Endothelial cell of umbilical vein (primary cell): ENCODE measurements at places on chromosomes 5 and 9. TPM values are rescaled to one million over a fixed set of nuclear protein-coding genes. Genes with fewer than 3 reads are reported as not detected.

GRCh38 chr5:177225798-177226197 lies 77.7 kb downstream of the RAB24 start:
- DNase-seq: no peak

DNA sequence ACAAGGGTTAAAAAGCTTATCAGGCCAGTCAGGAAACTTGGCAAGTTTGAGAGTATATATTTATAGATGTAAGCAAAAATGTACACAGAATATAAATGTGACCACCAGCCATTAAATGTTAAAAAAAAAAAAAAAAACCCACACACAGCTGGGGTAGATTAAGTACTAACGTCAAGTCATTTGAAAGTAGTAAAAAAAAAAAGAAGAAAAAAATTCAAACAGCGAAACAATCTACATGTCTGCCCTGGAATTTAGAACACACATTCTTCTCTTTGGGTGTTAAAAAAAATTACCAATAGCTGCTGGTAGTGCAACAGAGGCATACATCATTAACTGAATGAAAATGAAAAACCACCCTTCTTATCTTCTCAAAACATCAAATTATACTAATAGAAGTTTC lies 269.7 kb downstream of the MLLT3 start:
- no peak for DNase-seq

DNA sequence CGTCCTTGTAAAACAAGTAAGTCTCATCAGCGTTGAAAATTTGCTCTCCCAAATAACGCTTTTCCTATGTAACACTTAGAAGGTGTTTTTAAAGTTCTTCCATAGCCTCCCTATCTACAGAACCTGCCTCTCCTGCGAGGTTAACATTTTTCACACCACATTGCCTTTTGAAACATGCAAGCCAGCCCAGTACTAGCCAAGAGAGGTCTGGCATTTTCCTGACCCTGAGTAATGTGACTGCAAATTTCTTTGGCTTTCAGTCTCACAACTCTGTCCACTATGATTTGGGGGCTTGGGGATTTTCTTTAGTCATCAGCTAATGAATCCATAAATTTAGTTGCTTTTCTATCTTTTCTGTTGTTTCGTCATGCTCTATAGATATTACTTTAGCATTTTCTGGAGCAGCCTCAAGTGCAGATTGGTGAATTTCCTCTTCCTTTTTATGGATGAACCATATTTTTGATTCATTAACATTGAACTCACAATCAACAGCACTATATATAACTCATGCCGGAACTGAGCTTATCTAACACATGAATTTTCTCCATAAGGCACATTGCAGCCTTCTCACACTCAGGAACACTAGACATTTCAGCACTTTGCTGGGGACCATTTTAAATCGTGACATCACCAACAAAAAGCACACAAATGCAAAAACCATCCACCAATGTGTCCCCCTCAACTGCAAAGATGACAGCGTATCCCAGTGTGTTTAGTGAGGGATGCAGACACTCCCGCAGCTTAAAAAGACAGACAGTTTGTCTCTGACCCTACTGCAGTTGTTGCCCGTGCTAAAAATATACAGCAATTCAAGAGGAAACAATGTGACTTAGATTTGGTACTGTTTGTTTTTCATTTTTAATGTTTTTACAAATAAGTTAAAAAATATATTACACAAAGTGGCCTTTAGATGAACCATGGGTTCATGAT lies 77.2 kb upstream of the SPATA31C2 start:
- DNase-seq: no peak

- no peak for DNase-seq
These were observed 83.3 kb downstream of the MLLT3 start for GRCh38 chr9:20538956-20539355.

DNA sequence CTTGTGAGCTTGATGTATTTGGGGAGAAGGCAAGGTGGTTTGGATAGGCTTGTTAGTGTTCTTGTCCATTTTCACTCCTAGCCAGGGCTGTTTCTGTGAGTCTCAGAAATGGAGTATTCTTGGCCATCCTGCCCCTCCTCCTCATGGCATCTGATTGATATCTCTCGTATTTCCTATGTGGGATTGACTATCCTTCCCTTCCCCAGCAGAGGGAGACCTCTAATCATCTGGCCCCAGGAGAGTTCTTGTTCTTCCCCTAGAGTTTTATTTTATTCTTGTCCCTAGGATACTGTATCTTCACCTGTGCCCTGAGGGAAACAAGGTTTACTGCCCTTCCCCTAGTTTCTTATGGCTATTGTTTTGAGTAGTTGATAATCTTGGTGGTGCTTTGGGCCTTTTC lies 114.4 kb downstream of the VPS13A start:
- DNase-seq: peak; percentile 43

- no peak for DNase-seq
These were observed 96.6 kb downstream of the ISL1 start for GRCh38 chr5:51479840-51480239.

DNA sequence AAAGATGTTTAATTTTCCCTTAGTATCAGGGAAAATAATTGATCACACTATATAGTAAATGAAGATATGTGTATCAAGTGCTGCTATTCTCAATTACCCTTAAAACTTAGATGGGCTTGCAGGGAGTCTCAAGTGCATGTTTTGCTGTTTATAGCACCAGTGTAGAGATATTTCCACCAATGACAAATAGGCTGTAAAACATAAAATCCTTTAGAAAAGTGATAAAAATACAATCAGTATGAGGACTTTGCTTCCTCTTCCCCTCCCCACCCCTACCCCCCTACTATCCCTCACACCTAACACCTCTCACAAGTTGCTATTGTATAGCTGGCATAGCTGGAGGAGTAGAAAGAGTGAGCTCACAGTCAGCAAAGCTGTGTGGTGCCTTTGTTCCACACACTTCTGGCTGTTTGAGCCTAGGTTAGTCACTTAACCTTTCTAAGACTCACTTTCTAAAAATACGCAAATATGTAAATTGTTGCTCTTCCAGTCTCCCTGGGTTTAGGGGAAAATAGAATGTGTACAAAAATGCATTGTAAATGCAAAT lies 93.1 kb downstream of the PDE4D start:
- no peak for DNase-seq

GRCh38 chr5:76337953-76338451 lies 65.1 kb upstream of the IQGAP2 start:
- DNase-seq: peak; percentile 33

GRCh38 chr5:174096619-174097018 lies 51.1 kb downstream of the NSG2 start:
- DNase-seq: no peak

- DNase-seq: no peak
These were observed 88.4 kb downstream of the PTCD2 start for GRCh38 chr5:72408603-72409002.

DNA sequence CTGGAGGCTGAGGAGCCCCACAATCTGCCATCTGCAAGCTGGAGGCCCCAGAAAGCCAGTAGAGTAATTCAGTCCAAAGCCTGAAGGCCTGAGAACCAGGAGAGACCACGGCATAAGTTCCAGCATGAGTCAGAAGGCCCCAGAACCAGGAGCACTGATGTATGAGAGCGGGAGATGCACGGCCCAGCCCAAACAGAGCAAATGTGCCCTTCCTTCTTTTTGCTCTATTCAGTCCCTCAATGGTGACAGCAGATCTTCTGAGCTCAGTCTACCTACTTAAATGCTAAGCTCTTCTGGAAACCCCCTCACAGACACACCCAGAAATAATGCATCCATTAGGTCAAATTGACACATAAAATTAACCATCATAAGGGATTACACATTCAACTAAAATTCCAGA lies 277.6 kb downstream of the ATPSCKMT start:
- DNase-seq: no peak

GRCh38 chr5:153485641-153486040 lies 4.8 kb upstream of the GRIA1 start:
- no peak for DNase-seq

DNA sequence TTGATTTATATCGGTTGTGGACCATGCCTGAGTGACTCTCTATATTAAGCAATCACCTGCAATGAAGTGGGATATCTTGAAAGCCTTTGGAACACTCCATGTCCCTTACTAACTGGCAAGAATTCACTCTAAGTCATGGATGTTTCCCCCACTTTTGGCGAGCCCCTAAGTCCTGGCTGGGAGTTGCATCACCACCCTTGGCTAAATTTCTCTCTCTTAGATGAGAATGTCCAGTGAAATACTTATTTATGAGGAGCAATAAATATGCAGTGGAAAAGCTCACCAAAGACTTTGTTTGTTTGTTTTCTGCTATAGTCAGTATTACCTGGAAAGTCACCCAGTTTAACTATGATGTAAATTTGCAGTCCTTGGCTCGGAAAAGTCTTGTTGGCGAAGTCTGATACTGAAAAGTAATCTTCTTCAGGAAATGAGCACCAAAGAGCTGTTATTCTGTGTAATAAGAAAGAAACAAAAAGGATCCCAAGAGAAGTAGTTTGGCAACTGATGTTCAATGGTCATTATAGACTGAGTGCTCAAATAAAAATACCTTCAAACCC lies 333.8 kb downstream of the DMRT2 start:
- no peak for DNase-seq

GRCh38 chr5:133796186-133796585 lies 172.2 kb downstream of the C5orf15 start:
- no peak for DNase-seq

MAT2B gene
- total RNA-seq: 93.1 and 101 TPM in 2 replicates

MEF2C gene
- total RNA-seq: 58.3 and 67.7 TPM in 2 replicates

EPB41L4B gene
- total RNA-seq: 0.15 and 0.23 TPM in 2 replicates
